GM12864 (cell line): ENCODE measurements at places on chromosomes 3 and 15.

- DNase-seq, result no peak
These were observed 126.9 kb upstream of the MEF2A start for GRCh38 chr15:99438691-99439523.

- no peak for DNase-seq
These were observed 107.8 kb downstream of the MYRIP start for GRCh38 chr3:39917065-39917773.

GRCh38 chr3:159482241-159482993 is 506.2 kb upstream of the IL12A start:
- DNase-seq, result no peak

GRCh38 chr3:142366434-142366833 is 81.4 kb downstream of the XRN1 start:
- DNase-seq, result no peak

GRCh38 chr3:34646911-34647460 is 848.6 kb downstream of the PDCD6IP start:
- no peak for DNase-seq

- no peak for DNase-seq
These were observed 11.2 kb upstream of the TGM5 start for GRCh38 chr15:43277901-43278300.

- DNase-seq, result no peak
These were observed 3.3 kb downstream of the ANKRD63 start for GRCh38 chr15:40279437-40280141.

DNA sequence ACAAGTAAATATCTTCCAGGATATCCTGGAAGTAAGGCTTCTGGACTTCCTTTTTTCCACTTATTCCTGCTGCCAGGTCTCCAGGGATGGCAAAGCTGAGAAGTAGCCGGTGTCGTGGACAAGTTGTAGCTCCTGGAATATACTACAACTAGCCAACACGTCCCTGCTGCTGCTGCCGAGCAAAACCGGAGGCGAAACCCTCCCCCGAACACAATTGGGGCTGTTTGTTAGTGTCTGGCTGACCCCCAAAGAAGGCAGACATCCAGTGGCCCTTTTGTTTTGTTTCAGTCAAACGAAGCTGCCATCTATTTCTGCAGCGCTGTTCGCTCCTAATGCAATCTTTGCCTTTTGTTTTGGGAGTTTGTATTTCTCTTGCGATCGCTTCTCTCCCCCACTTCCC is 45.3 kb upstream of the EIF5A2 start:
- DNase-seq, result no peak

DNA sequence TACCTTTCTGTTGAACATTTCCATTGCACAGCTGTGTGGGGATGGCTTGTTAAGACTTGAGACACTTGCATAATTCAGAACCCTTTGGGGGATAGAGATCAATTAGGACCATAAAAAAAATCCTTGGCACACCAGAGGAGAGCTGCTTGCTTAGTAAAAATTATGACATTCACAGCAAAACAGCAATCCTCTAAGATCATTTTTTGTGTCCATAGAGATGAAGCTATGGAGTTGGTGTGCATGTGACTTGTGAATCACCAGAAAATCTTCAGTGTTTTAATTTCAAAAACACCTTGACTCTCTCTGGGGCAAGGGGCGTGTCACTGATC is 7.7 kb downstream of the COL8A1 start:
- no peak for DNase-seq

DNA sequence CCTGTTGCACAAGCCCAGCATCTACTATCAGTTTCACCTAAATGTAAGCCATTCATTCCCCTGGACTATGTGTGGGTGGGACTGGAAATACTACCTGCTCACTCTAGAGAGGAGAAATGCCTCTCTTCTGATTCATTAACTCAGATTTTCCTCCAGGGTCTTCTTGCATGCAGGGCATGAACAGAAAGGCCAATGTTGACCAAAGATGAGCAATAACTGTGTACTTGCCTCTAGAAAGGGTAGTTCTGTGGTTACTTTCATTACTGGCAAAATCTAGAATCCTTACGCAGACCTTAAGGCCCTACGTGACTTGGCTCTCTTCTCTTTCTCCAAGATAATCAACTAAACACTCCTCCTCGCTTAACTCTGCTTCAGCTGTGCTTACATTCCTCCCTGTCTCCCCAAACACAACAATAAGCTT is 81.4 kb upstream of the PSMD6 start:
- DNase-seq, result peak; percentile 4

DNA sequence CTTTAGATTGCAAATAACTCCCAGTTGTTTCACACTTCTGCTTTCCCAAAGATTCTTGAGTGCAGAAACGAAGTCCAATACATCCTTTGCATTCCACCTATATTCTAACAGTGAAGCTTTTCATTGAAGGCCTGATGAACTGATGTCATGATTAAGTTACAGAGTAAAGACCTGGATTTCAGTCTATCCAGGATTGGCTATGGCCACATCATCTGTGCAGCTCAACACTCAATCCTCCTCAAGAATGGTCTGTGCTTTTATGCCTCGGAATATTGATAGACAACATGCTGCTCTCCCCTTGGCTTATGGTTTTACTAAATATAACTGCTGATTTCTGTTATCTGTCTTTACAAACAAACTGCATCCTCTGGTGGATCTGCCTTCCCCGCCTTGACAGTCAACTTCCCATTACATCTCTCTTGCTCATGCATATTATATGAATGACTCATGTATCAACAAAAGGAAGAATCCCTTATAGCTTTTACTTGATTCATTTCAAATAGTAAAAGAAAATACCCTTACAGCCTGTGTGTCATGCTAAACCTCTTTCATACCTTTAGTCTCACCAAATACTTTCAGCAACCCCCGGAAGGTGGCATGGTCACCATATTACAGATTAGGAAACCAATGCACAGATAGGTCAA is 59.5 kb downstream of the SCN11A start:
- no peak for DNase-seq

- DNase-seq, result peak; percentile 15
These were observed 71.9 kb upstream of the SPATA12 start for GRCh38 chr3:56988458-56989168.

DNA sequence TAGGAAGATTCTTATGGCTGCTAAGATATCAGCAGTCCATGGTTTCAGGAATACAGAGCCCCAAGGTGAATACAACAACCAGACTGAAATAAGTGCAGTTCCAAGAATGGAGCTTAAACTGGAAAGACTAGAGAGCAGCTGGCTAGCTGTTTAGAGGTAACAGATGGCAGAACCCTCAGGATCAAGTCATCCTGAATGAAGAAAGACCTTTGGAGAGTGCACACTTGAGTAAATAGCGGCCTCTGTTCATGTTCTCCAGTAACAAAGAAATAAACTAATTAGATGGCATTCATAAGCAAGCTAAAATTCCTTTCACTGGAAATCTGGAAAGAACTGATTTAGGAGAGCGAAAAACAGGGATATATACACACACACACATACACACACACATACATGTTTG is 968.4 kb downstream of the FHIT start:
- no peak for DNase-seq

DNA sequence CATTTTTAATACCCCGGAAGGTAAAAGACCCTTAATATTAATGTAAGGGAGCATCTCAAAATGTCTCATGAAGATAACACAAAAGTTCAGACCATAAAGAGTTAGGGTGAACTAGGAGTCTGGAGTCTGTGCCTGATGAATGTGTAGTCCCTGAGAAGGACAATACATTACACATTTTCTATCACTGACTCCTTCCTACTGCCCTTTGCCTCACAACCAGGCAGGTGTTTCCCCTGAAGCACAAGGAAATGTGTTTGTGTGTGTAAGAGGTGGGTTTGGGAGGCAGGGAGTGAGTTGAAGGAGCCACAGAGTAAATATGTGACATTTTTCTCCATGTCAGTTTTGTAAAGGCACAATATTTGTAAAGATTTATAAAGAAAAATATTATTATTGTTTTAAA is 59.1 kb downstream of the SSR3 start:
- no peak for DNase-seq

GRCh38 chr3:187465503-187465902 is 97.3 kb downstream of the RTP4 start:
- DNase-seq, result no peak

DNA sequence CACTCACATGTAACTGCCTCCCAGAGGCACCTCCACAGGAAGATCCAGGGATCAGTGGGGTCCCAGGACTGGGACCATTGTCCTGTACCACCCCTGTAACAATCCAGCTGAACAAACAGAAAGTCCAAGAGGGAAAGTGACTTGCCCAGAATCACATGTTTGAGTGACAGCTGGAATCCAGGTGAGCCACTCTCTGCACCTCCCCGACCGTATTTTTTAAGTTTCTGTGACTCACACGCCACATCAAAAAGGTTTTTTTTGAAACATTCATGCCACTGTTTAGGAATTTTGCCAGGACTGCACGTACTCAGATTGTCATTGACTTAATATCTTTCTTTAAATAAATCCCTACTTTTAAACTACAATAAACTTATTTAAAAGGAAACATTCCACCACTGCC is 9.8 kb upstream of the SLC6A1 start:
- no peak for DNase-seq

DNA sequence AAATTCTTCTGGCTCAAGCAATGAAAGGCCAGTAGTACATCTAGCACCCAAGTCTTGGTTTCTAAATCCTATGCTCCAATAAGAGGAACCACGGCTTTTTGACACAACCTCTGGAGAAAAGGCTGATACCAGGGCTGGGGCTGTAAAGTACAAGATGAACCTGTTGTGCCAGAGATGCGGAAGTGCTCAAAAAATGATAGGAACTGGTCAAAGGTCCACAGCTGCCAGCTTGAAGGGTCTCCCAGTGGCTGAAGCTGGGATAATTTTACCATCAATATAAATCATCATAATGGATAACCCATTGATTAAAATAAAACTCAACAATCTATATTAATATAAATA is 558 bp upstream of the NCEH1 start:
- no peak for DNase-seq

DNA sequence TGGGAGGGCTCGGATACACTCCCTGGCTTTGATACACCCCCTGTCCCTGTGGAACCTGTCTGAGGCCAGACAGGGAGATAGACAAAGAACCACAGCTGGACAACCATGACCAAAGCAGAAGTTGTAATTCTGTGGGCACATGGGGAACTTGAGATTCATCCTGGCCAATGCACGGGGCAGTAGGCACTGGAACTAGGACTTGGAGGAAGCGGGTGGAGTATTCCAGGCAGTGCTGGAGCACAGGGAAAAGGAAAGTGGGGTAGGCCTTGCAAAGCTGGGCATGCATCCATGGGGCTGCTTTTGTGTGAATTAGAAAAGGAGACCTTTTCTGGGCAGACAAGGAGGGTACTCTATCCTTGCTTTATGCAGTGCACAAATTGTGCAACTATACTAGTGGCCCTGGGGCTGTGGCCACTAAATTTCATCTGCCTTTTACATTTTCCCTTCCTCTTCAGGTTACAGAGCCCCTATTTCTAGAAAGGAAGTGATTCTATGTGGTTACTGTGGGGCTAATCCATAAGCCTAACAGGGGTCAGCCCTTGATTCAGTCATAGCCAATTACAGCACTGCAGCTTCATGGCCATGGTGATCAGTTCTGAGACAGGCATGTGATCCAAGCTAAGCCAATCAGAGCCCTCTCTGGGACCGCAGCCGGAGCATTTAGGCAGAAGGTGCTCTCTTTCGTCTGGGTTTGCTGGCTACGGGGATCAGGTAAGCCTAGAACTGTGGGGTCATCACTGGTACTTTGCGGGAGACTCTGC is 21.0 kb downstream of the CRABP1 start:
- DNase-seq, result no peak

DNA sequence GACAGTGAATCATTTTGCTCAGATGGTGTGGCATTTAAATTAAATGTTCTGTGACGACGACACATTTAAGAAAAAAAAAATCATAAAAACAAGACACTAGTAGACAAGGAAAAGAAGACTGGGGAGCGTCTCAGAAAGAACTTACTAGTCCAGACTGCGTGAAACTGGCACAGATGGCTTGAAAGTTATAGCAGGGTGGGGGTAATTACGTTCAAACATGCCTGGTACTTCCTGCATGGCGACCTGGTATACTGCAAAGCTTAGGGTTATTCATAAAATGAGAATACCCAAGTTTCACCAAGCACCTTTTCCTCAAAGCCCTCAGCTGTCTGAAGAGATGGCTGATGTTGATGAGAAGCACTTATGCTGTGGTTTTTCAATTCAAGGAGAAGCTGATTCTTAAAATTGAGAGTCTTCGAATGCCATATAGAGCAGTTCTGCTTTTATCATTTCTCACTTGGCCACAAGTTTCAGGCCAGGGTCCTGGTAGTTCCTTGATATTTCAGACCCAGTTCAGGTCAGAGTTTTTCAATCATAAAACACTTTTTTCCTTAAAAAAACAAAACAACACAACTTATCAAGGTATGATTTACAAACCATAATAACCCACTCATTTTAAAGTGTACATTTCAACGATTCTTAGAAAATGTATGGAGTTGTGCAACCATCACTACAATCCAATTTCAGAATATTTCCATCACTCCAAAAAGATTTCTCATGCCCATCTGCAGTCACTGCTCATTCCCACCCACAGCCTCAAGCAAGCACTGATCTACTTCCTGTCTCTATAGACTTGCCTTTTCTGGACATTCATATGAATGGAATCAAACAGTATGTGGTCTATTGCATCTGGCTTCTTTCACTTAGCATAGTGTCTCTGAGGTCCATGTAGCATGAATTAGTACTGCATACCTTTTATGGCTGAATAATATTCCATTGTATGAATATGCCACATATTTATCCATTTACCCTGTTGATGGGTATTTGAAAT is 24.7 kb downstream of the PCOLCE2 start:
- DNase-seq, result no peak

DNA sequence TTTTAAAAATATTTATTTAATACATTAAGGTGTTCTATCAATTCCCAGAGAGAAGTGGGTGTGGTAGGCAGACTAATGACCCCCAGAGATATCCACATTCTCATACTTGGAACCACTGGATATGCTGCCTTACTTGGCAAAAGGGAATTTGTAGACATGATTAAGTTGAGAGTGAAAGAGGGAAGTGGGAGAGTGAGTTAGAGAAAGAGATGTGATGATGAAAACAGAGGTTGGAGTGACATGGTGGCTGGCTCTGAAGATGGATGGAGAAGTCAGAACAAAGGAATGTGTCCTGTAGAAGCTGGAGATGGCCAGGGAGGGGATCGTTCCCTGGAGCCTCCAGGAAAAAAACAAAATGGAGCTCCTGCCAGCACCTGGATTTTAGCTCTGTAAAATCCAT is 32.0 kb downstream of the TNFAIP8L3 start:
- DNase-seq, result no peak

- no peak for DNase-seq
These were observed 174.0 kb downstream of the SUCNR1 start for GRCh38 chr3:152047465-152047864.

GRCh38 chr15:56371495-56372147 is 6.4 kb downstream of the TEX9 start:
- DNase-seq, result peak; percentile 91

GRCh38 chr15:52180196-52180835 is 10.9 kb downstream of the GNB5 start:
- DNase-seq, result no peak

- DNase-seq, result no peak
These were observed 202.1 kb downstream of the NLGN1 start for GRCh38 chr3:173599673-173600072.

- no peak for DNase-seq
These were observed 68.2 kb upstream of the ADAMTSL3 start for GRCh38 chr15:83585601-83586335.

GRCh38 chr15:100922192-100923040 is 3.3 kb downstream of the LRRK1 start:
- no peak for DNase-seq

GRCh38 chr3:112351823-112352222 is 18.9 kb downstream of the CD200 start:
- no peak for DNase-seq

- DNase-seq, result no peak
These were observed 3.4 kb upstream of the CPOX start for GRCh38 chr3:98596541-98597500.
